ENCODE measurements at places on chromosomes 1 and 21.

DNA sequence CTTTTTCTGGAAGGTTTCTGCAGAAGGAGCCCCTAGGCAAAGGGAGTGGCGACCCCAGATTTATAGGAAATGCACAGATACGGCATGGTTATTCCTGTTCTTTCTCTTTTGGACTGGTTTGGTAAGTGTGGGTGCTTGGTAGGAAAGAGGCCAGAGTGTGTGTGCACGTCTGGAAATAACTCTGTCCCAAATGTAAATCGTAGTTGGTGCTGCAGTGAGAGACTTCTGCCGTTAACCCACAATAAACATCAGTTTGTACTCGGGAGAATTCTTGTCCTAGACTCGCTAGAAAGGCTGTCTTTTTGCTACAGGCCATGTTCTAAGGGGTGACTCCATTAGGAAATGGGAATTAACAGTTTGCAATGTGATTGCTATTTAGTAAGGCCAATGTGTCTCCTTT is 779 bp downstream of the SLC44A3 start:
- no peak for DNase-seq

DNA sequence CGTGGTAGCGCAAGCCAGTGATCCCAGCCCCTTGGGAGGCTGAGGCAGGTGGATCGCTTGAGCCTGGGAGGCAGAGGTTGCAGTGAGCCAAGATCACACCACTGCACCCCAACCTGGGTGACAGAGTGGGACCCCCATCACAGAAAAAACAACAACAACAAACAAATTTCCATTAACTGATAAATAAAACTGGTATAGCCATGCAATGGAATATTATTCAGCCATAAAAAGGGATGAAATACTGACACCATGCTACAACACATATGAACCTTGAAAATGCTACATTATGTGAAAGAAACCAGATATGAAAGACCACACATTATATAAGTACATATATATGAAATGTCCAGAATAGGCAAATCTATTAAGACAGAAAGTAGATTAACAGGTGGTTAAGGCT is 12.0 kb downstream of the CLCC1 start:
- no peak for DNase-seq

DNA sequence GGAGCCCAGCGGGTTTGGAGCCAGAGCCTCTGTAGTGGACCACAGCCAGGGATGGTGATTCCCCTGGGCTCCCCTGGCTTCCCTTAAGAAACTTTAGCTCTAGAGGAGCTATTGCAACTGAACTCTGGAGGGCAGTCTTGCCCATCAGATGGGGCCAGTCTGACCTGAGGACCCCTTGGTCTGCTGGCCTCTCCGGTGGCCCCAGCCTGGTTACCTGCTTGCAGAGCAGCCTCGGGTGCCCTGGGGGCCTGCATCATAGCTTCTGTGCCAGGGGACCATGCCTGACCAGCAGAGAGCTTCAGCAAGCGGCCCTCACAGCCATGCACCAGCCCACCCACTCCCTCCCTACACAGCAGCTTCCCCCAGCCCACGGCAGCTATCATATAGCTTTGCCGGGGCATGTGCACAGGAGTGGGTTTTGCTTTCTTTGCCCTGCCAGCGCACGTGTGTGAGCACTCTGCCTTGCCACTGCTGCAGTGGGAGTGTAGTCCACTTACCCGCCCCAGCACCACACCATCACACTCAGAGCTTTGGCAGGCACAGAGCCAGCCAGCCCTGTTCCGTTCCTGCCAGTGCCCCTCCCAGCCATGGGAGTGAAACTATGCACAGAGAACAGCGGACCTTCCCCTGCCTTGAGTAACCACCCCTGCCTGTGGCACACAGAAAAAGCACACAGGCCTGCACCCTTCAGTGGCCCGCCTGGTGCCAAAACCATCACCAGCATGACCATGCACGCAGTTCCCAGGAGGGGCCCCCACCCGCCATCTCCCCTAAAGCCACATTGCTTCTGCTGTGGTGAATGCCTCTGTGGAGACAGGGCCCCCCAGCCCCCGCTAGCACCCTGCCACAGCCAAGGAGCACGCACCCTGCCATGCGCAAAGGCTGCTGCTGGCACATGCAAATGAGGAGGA is 442.9 kb upstream of the NEGR1 start:
- DNase-seq, result no peak

- no peak for DNase-seq
These were observed 25.6 kb upstream of the PRDM2 start for GRCh38 chr1:13674377-13674776.

- DNase-seq, result no peak
These were observed 3.6 kb upstream of the HMGCS2 start for GRCh38 chr1:119772298-119772697.

DNA sequence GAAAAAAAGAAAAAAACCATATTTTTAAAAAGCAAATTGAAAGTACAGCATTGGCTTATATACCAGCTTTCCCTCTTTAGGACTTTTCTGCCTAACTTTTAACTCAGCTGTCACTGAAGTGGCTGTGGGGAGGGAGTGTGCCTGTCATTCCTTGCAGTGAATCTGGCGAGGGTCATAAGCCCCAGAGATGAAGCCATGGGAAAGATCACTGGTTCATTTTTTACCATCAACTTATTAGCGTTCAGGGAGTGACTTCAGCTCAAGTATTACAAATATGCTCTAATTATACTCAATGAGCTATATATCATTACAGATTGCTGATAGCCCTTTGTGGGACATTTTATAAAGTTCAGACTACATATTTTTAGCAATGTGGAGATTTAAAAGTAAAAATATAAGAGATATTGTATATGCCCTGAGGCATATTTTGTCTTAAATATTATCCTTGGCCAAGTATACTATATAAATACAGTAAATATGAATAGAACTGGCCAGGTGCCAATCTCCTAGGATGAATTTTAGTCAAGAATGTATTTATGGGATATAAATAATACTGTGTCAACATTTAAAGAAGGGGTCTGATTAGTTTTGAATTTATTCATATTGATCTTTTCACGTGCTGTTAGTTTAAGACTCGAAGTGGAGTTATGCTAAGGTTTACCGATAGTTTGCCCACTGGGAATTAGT is 4.4 kb downstream of the TGFB2 start:
- DNase-seq, result no peak

- no peak for DNase-seq
These were observed 8.3 kb upstream of the RNF19B start for GRCh38 chr1:32972814-32973428.

- no peak for DNase-seq
These were observed 16.5 kb upstream of the FOXO6 start for GRCh38 chr1:41344708-41345159.

DNA sequence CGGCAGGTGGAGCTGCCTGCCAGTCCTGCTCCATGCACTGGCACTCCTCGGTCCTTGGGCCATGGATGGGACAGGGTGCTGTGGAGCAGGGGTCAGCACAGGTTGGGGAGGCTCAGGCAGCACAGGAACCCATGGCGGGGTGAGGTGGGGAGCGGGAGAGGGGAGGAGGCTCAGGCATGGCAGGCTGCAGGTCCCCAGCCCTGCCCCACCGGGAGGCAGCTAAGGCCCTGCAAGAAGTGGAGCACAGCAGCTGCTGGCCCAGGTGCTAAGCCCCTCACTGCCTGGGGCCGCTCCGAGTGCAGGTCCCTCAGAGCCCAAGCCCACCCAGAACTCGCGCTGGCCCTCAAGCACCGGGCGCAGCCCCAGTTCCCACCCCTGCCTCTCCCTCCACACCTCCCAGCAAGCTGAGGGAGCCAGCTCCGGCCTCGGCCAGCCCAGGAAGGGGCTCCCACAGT is 691 bp upstream of the GBP5 start:
- no peak for DNase-seq

GRCh38 chr1:216804111-216804510 is 80.9 kb upstream of the ESRRG start:
- DNase-seq, result no peak

GRCh38 chr1:202571719-202572339 is 138.4 kb downstream of the SYT2 start:
- no peak for DNase-seq

- DNase-seq, result no peak
These were observed 93.2 kb upstream of the TNFSF4 start for GRCh38 chr1:173300061-173301044.

- no peak for DNase-seq
These were observed 22.5 kb upstream of the LAX1 start for GRCh38 chr1:203742436-203742835.

- DNase-seq, result no peak
These were observed 3.5 kb upstream of the BCAN start for GRCh38 chr1:156638189-156638985.

DNA sequence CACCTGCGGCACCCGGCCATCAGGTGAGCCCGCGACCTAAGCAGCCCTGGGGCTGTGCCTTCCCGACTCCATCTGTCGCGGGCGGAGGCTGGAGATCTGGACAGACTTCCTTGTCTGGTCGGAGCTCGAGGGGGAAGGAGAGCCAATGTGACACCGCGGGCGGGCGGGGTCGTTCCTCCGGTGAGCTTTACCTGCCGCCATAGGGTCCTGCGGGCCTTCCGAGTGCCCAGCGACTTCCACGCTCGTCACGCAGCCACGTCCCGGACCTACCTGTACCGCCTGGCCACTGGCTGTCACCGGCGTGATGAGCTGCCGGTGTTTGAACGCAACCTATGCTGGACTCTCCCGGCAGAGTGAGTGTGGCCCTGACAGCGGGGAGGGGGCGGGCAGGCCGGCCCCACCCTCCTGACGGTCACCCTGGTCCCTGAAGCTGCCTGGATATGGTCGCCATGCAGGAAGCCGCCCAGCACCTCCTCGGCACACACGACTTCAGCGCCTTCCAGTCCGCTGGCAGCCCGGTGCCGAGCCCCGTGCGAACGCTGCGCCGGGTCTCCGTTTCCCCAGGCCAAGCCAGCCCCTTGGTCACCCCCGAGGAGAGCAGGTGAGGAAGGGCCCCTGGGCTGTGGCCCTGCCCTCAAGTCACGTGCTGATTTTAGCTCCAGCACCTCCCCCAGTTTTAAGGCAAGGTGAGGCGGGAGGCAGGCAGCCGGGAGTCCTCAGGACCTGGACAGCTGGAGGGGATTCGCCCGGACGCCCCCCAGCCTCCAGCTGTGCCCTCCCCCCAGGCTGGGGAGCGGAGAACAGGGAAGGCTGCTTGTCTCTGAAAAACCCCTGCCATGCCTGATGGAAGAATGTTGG is 1.1 kb downstream of the PUSL1 start:
- DNase-seq, result no peak

GRCh38 chr1:78032996-78033796 is 12.6 kb upstream of the GIPC2 start:
- DNase-seq, result no peak

DNA sequence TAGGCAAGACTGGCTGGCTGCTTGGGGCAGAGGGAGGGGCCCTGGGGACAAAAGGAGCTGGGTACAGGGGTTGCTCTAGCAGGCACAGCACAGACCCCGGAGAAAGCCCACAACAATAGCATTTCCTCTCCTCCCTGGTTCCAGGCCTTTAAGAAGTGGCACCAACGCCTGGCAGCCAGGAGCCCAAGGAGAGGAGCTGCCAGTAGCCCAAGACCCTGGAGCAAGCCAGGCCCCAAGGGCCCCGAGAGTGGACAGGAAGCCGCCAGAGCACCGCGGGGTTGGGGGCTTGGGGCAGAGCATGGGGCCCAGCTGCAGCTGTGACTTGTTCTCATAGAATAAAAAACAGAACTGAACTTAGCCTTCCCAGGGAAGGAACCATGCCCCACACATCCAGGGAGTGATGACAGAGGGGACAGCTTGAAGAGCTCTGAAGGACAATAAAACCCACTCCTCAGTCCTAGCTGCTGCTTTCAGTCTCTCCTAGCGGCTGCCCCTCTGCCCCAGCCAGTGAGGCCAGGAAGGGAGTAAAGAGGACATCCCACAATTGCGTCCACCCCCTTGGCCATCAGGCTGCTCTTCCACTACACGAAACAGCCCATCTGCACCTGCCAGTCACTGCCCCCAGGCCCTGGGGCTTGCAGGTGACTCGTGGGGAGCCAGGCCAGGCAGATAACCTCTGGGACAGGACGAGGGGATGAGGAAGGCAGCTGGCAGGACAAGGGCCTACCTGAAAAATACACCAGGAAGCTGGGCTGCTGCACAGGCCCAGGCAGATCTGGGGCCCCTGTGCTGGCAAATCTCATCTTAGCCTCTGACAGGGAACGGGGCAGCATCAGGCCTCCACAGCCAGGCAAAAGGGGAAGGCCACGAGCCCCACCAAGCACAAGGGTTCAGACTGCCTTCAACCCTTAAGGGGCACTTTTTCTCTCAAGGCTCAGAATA is 16.4 kb downstream of the MTHFR start:
- no peak for DNase-seq

GRCh38 chr1:29425631-29426030 is 189.3 kb downstream of the PTPRU start:
- no peak for DNase-seq

DNA sequence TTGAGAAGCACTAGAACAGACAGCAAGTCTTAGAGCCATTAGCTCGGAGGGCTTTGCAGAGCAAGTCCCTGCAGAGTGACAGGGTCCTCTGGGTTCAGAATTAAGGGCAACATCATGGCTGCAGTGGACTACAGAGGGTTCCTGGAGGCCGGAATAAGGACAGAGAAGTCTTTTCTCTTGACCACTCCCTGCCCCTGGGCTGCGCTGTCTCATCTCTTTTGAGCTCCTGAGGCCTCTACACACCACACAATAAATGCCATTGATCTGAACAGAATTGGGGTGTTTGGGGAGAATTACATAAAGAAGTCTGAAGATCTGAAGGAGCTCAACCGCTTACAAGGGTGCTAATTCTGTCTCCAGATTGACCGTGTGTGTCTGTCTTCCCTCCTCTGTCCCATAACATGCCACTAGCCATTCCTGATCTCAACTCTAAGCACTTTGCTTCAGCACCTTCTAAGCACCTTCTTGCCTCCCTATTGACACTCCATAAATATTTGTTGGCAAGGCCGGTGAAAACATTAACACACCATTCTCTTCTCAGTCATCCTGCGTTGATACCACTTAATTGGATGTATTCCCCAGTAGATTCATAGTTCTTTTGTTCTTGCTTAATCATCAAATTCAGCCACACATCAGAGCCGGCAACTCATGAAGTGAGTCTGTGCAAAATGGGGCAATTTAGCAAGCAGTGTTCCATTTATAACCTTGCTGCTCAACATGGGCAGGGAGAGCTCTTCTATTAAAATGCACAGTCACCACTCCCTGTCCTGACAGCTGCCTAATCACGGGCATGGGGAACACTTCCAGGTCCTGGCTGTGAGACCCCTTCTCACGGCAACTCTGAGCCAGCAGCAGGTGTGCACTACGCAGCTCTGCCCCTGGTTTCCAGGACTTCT is 49.7 kb downstream of the NMNAT2 start:
- DNase-seq, result no peak

DNA sequence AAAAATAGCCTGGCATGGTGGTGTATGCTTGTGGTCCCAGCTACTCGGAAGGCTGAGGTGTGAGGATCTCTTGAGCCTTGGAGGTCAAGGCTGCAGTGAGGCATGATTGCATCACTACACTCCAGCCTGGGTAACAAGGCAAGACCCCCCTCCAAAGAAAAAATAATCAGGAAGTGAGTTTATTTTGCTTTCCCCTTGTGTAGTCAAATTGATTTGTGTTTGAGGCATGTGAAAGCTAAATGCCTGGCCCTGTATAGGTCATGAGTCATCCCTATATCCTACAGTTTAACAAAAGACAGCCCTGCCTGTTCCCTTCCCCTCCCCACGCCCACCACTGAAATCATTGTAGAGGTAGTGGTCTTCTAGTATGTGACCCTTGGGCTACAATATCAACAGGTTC is 241.4 kb upstream of the JUN start:
- DNase-seq, result no peak

- DNase-seq, result no peak
These were observed 61.7 kb downstream of the UBE2U start for GRCh38 chr1:64265141-64265540.

- peak; percentile 71 for DNase-seq
These were observed 55.8 kb upstream of the SGIP1 start for GRCh38 chr1:66478116-66478515.

Measured in GM04503 (cell line).